ENCODE measurements at places on chromosomes 7 and 10. TPM values are rescaled to one million over a fixed set of nuclear protein-coding genes. Genes with fewer than 3 reads are reported as not detected.

The SND1 gene
- total RNA-seq, result 269 TPM

The ODAD2 gene
- total RNA-seq, result 0.36 TPM

The DLX6 gene
- not detected for total RNA-seq

The SPDYE18 gene
- not detected for total RNA-seq

The CPA2 gene
- total RNA-seq, result not detected

The KCNH2 gene
- not detected for total RNA-seq

The ZNF680 gene
- total RNA-seq, result 10.5 TPM

The MAGI2 gene
- total RNA-seq, result 10.7 TPM

The ITGB1 gene
- 599 TPM for total RNA-seq

The MYH16 gene
- not detected for total RNA-seq

The PLAC9 gene
- 3.3 TPM for total RNA-seq

The SPRN gene
- not detected for total RNA-seq
